ENCODE measurements at places on chromosomes 12 and 14.

DNA sequence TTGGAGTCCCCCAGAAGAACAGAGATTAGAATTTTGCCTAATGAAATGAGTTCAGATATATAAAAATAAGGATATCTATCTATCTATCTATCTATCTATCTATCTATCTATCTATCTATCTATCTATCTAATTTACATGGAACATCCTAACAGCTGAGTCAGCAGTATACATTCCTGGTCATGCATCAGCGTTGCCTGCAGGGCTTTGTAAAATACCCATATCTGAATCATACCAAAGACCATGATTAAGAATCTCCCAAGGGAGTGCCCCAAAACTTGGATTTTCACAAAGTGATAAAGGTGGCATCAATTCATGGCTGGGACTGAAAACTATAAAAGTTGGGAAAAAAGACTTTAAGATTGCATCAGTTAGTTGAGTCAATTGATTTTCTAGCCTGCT is 32.7 kb upstream of the SYT10 start:
- DNase-seq: no peak

GRCh38 chr14:72578514-72578913 is 315.4 kb downstream of the DPF3 start:
- no peak for DNase-seq

- DNase-seq: no peak
Observed at GRCh38 chr14:55803873-55804553, 224.0 kb downstream of the KTN1 start.

DNA sequence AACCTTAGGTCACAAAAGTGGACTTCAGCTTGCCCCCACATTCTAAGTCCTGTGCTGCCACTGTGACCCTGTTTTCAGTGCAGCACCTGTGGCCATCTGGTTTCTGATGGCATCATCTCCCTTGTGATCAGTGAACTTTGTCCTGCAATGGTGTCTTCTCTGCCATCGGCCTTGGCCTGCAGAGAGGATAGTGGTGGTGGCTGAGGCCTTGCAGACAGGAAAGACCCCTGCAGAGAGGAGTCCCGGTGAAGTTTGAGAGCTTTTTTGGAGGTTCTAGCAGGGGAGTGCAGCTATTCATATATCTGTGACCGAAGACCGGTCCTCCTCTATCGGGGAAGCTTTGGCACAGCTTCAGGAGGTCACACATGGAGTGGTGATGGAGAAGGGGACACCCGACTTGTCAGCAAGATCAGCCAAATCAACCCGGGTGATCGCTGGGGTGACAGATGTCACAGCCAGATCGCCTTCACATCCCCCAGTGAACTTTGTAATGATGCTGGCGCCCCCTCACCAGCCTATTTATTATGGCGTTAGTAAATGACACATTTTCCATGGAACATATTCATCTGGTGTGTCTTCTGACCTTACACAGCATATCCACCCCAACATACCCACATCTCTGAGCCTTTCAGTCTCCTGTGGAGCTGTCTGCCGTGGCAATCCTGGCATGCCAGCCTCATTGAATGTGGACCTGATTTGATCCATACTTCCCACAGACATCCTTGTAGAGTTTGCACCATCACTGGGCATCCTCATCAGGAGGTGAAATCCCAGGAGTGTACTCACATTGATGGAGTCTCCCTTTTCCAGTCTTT is 136.1 kb downstream of the PAPOLA start:
- no peak for DNase-seq

- no peak for DNase-seq
Observed at GRCh38 chr12:88381466-88381865, 198.8 kb downstream of the KITLG start.

- no peak for DNase-seq
Observed at GRCh38 chr12:9406564-9407424, 198.6 kb upstream of the PZP start.
